ENCODE measurements at places on chromosomes 12 and 14.

DNA sequence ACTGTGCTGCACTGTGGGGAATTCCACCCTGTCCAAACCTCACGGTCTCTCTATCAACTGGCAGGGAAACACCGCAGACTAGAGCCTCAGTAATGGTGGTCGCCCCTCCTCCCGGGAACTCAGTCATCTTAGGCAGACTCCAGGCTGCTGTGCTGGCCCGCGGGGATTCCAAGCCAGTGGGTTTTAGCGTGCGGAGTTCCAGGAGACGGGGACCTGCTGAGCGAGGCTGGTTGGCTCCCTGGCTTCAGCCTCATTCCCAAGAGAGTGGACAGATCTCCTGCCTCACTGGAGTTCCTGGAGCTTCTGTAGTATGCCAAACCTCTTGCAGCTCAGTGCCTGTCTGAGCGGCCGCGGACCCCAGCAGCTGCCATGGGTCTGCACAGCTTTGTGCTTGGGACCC, 455.6 kb downstream of the CCDC91 start:
- no peak for DNase-seq

DNA sequence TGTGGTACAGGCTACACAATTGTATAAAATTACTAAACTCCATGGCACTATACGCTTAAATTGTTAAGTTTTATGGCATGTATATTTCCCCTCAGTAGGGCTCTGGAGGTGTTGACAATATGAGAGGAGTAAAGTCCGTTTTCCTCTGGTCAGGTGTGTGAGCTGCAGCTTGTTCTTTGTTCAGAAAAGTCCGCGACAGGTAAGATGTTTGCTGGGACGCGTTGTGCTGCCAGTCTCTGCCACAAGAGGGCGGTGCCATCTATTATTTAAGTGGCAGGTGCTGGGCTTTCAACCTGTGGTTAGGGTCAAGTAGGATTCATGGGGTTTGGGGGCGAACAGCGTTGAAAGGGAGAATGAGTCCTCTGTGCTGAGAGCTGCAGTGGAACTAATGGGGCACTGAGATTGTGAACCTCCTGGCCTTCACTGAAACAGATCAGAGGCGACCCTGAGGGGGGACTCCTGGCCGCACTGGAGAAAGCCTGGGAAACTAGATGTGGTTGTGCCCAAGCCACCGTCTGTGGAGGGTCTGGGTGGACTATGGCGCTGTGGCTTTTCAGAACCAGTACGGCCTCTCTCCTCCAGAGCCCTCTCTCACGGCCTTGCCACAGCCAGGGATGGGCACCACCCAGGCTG, 179.0 kb downstream of the SLC15A4 start:
- DNase-seq, result no peak

GRCh38 chr14:33728010-33728498, 222.8 kb downstream of the EGLN3 start:
- DNase-seq, result no peak

DNA sequence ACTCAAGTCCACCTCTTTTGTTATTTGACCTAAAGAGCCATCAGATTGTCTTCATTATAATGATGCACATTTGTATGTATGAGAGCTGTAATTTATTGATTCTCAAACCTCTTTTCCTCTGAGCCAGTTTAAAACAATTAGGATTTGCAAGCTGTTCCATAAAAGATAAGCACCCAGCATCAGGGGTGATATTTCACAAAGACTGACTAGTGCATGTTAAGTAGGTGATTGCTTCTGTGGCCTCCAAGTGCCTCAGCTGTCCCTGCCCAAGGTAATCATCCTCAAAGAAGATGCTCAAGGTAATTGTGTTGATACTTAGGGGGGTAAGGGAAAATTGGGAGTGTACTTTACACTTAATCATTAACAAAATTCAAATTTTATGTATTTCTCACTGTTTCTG, 18.2 kb downstream of the CEP128 start:
- DNase-seq, result no peak

DNA sequence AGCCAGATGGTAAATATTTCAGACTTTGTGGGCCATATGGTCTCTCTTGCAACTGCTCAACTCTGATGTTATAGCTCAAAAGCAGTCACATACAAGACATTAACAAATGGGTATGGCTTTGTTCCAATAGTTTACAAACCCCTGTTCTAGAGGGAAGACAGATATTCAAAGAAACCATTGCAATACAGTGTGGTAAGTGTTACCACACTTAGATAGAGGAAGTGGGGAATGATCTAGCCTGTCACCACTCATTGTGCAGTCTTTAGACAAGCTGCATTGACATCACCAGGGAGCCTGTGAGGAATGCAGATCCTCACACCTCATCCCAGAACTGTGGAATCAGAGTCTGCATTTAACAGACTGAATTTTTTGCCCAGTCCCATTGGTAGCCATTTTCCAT, 80.0 kb upstream of the RGS6 start:
- DNase-seq, result no peak

DNA sequence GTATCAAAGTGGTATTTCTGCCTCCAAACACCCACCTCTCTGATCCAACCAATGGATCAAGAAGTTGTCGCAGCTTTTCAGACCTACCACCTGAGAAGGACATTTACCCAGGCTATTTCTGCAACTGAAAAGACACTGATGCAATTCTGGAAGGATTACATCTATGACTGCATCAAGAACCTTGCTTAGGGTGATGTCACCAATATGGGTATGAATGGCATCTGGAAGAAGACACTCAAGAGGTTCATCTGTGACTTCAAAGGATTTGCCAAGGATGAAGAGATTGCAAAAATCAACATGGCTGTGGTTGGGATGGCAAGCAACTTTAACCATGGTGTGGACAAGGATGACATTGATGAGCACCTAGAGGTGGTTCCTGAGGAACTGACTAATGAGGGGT, 154.2 kb downstream of the PCNX1 start:
- no peak for DNase-seq

GRCh38 chr12:125651625-125652024, 586.4 kb downstream of the AACS start:
- DNase-seq, result no peak

DNA sequence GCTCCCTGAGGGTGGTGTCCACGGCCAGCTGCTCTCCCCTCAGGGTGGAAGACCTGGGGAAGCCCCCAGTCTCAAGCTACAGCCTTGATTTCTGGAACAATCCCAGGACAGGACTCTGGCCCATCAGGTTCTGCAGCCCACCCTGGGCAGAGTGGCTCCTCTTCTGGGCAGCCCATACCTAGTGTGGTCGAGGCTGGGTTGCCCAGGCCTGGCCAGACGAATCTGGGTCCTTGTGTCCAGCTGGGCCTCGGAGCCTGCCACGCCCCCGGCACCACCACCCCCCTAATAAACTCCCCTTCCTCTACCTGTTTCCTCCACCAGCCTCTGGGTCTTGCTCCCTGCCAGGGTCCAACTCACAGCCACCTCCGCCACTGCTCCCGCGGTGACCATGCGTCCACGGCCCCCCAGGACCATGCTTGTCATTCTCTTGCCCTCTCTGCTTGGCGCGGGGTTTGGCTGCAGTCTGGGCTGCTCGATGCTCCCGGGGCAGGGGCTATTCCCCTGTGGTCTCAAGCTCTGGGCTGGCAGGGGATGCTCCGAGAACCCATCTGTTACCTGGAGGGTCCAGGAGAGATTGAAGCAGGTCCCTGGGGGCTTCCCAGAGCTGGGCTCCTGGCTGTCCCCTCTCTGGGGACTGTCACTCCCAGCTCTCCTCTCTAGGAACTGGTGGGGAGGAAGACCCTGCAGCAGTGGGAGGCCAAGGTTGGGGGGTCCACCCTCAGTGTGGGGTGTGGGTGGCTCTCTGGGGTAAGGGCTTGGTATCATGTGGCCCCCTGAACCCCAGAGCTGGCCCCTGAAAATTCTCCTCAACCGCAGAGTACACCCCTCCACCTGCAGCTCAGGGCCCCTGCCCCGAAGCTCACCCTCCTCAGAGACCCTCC, 8.7 kb upstream of the GPR132 start:
- no peak for DNase-seq

DNA sequence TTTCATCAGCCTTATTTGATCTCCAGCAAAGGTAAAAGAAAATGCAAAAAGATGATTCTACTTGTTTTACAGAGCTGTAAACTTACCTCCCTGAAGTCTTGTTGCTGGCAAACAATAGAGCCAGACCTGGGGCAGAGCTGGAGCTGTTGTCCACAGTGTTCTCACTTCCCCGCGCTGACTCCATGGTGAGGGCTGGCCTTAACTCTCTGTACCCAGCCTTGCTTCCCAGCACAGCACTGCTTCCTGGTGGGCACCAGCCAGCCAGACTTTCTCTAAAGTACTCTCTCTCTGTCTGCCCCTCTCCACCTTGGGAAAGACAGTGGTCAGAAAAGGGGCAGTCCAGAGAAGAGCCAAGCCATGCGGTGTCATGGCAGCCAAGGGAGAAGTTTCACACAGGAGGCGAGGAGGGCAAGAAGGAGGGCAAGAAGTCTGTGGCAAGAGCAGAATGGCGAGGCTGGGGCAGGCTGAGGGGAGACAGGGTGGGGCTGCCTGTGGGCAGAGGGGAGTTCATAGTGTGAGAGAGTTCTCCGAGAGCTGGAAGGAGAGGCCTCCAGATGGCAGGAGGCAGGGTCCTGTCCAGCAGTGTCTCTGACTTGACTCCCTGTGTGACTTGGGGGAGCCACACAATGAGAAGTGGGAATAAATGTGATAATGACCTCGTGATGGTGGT, 9.3 kb downstream of the EVL start:
- no peak for DNase-seq

DNA sequence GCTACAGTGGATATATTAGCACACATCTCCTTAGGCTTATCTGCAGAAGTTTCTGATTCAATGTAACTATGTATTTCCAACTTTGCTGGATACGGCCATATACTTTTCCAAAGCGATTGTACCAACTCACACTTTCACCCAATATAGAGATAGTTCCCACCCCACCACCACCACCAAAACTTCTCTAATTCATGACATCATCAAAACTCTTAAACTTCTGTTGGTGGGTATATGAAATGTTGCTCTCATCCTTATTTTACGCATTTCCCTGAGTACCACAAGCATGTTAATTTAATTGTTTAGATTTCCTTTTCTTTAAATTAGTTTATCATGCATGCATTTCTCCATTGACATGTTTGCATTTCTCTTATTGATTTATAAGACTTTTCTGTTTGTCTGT, 95.6 kb downstream of the PRKD1 start:
- no peak for DNase-seq

DNA sequence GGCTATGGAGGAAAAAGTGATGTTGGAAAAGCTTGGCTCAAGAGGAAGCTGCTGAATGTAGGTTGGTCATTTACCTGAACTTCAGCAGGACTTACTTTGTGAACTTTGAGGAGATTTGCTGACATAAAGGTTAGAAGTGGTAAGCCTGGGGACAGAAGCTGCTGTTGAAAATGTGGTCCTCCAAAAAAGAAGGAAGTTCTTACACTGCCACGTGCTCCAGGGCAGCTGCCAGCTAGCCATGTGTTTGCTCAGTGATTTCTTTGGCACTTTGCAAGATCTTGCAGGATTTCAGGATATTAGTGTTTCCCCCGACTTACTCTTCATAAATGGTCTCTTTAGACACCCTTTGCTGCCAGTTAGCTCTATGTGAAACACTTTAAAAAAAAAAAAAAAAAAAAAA, 14.8 kb upstream of the DYRK2 start:
- DNase-seq, result no peak

DNA sequence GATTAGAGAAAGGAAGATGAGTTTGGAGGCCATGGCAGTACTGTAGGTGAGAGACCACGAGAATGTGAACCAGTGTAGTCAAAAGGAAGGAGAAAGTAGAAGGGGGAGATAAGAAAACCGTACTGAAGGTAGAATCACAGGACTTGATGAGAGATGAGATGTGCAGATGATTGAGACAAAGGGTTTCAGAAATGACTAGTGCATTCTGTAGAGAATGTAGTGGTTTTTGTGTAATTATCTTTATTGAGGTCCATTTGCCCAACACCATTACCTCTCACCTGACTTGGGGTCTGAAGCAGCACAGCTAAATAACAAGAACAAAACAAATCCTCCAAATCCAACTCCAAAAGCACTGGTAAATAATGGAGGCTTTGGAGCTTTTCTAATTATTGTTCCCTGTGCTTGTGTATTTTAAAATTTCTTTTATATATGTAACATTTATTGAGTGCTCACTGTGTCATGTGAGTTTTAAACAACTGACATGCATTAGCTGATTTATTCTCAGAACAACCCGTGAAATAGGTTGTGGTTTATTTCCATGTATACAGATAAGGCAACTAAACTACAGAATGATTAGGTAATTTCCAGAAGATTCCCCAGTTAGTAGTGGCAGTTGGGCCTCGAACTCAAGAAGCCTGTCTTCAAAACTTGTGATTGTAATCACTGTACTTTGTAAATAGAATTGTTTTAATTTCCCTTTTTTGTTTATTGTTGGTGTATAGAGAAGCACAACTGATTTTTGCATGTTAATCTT, 390.0 kb downstream of the AEBP2 start:
- DNase-seq, result no peak

DNA sequence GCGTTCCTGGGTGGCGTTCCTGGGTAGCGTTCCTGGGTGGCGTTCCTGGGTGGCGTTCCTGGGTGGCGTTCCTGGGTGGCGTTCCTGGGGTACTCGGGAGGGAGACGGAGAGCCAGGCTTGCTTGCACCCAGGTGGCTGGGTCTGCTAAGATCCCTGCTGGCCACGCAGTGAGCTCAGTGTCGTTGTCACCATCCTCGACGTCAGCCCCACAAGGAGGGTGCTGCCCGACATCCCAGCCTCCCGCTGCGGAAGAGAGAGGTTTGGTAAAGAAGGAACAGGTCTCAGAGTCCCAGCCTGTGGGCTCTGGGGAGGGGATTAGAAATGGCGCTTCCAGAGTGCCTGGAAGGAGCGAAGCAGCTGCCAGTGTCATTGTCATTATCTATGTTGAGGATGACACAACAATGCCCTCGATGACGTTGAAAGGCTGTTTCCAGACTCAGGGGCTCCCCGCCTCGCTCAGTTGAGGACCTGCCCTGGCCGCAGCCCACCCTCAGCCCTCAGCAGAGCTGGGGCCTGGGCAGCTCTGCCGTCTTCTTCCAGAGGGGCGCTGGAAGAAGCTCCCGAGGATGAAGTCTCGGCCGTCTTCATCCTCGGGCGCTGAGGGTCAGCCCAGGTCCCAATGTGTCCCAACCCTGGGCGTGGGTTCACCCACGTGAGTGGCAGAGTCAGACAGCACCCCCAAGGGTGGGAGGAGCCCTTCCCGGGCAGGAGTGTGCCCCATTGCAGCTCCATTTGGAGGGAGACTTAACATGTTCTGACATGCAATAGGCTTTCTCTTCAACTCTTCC, 328.8 kb downstream of the ADGRD1 start:
- DNase-seq, result peak; percentile 73

GRCh38 chr14:73591690-73592449, at the start of gene ACOT4:
TSS of gene ACOT4 (plus strand) at chr14:73591873. CDS start at chr14:73591960, 87 bp downstream.
- peak; percentile 87 for DNase-seq

GRCh38 chr14:20428010-20428365, 8.0 kb downstream of the KLHL33 start:
- no peak for DNase-seq

- no peak for DNase-seq
Measured at GRCh38 chr14:94382099-94382715, 6.2 kb downstream of the SERPINA1 start.

- peak; percentile 76 for DNase-seq
Measured at GRCh38 chr12:34600592-34601462, 578.5 kb downstream of the ALG10 start.

- DNase-seq, result no peak
Measured at GRCh38 chr12:90058704-90059103, 350.1 kb upstream of the ATP2B1 start.

- no peak for DNase-seq
Measured at GRCh38 chr12:124842073-124842749, 21.5 kb downstream of the SCARB1 start.
